Stimulated activated CD8-positive, alpha-beta memory T cell treated with anti-CD3 and anti-CD28 coated beads, Interleukin-4, amount 100 ng/mL, for 1 hour (primary cell): ENCODE measurements at places on chromosomes 13 and 19.

DNA sequence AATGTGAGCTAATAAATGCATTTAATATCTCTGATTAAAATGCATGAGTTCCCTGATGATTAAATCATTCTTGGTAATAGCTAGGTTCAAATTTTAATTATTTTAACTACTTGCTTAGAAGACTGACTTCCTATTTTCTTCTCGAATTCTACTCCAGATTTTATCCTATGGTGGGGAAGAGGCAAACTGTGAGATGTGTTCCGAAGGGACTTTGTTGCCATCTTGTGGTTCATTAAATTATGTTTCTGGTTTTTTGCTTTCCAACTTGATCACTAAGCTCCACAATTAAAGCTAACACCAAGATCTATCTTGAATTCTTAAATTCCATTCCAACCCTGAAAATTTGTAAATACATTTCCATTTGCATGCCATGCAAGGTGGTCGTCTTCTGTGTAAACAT lies 538.4 kb upstream of the PCDH20 start:
- no peak for DNase-seq

DNA sequence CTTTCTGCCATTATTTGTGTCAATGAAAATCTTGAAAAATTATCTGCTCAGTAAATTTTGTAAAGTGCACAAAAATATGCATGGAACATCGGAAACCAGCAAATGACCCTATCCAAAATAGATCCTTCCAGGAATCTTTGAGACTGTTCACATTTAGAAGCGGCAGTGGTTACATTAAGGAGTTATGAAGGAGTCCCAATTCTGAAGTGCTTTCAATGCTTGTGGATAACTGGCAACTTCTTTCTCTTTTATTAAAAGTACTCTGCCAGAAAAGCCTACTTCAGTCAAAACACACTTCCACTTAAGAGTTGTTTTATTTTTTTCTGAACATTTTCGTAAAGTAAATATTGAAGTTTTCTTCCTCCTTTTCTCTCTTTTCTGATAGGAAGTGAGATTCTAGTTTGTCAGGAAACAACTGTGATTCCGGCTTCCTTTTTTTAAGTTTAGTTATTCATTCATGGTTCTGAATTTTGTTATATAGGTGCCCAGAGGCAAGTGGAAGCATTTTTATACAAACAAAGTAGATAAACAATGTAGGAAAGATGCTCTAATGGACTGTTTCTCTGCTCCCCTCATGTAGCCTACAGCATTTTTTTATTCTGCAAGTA lies 83.5 kb downstream of the PCDH9 start:
- DNase-seq: no peak

DNA sequence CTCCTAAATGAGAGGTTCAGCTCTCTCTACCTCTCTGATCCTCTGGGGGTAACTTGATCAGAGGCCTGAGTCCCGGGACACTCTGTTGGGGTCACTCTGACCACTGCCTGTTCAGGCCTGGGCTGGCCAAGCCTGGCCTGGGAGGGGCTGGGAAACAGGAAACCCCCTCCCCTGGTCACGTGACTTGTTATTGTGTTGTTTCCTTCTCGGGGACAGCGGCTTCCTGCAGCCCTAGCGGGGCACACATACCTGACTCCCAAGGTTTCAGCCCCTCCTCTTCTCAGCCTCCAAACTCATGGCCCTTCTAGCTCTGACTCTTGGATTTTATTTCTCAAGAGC lies at the start of gene USHBP1:
Gene USHBP1 (minus strand): TSS at position 105 of the 339 bp plus-strand sequence. CDS start 446 bp downstream, outside the sequence.
- no peak for DNase-seq

GRCh38 chr19:54875506-54875905 lies 1.5 kb downstream of the FCAR start:
- no peak for DNase-seq

GRCh38 chr19:38234615-38235014 lies 10.6 kb upstream of the DPF1 start:
- DNase-seq: no peak

DNA sequence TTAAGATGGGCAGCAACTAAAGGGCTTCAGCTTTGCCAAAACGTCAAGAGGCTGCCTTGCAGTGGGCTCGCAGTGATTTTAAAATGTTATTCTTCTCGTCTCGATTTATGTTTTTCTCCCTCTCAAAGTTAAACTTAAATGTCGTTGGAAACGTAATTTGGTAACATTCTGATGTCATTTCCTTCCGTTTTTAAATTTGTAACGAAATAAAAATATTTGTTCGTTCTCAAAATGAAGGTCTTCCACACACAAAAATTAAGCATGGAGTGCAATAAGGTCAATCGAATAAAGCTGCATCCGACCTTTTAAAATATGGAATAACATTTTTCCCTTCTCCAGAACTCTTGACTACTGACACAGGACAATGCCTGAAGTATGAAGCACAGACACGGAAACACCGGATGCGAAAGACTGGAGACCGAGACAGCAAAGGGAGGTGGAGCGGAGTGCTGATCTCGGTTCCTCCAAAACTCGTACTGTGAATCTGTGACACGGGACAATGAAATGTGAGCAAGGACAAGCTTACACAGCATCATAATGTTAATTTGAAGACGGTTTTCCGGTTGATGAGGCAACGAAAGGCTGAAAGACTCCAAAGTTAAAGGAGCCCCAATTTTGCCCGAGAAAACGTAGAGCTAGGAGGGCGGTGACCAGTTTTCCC lies 850 bp downstream of the MTMR6 start:
- no peak for DNase-seq

GRCh38 chr19:33187183-33187540 lies 7.0 kb upstream of the LRP3 start:
- no peak for DNase-seq
